Temporal lobe (tissue), 4 donors: ENCODE measurements at places on chromosomes 12 and 14. TPM values are rescaled to one million over a fixed set of nuclear protein-coding genes. Genes with fewer than 3 reads are reported as not detected.

Gene SAV1
- total RNA-seq, result 18.7 TPM

Gene CALM1
- 848 TPM for total RNA-seq

Gene CEP128
- total RNA-seq, result 14.3 TPM

Gene TMEM132C
- total RNA-seq, result 3.9 TPM

Gene PRH1
- total RNA-seq, result 50.6 TPM
